Activated CD8-positive, alpha-beta T cell treated with anti-CD3 and anti-CD28 coated beads, Interleukin-2, amount 10 ng/mL, durations not matched to agents 7 days and 5 days (primary cell): ENCODE measurements at places on chromosomes 7 and 10. TPM values are rescaled to one million over a fixed set of nuclear protein-coding genes. Genes with fewer than 3 reads are reported as not detected.

DNA sequence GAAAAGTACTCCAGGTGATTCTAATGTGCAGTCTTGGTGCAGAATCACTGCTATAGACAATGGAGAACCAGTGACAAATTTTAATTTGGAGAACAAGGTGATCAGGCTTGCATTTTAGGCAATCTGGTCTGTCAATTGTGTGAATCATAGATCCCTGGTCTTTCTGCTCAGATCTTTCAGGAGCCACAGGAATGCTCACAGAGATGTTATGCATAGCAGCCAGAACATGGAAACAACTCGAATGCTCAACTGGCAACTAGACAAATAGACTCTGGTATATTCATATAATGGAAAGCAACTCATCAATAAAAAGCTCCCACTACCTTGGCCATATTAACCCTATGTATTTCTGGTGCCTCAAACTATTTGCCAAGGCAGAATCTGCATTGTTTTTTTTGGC, 209.1 kb downstream of the PHF14 start:
- DNase-seq: no peak

Gene ACTL6B
- not detected for total RNA-seq

GRCh38 chr10:122548407-122549085, 12.0 kb upstream of the DMBT1 start:
- no peak for DNase-seq

GRCh38 chr7:68971634-68972340, 626.5 kb upstream of the AUTS2 start:
- no peak for DNase-seq

Gene AGAP6
- 16.7 TPM for total RNA-seq

GRCh38 chr7:29193316-29194205, 1.0 kb upstream of the CHN2 start:
- DNase-seq: no peak

Gene TRIM73
- 8.2 TPM for total RNA-seq

DNA sequence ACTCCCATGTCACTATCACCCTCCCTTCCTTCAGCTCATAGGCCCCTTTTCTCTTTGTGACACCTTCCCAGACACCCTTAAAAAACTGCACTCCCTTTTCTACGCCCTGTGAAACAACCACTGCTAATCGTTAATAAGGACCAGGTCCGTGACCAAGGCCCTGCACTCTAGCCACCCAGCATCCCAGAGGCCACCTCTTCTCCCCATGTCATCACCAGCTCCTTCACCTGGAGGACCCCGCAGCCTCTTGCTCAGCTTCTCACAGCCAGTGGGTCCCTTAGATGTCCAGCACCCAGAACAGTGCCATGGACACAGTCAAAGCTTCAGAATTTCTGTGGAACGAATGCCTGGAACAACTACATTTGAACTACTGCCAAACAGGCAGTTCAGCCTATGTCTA, 2.3 kb downstream of the PARD3 start:
- DNase-seq: no peak

DNA sequence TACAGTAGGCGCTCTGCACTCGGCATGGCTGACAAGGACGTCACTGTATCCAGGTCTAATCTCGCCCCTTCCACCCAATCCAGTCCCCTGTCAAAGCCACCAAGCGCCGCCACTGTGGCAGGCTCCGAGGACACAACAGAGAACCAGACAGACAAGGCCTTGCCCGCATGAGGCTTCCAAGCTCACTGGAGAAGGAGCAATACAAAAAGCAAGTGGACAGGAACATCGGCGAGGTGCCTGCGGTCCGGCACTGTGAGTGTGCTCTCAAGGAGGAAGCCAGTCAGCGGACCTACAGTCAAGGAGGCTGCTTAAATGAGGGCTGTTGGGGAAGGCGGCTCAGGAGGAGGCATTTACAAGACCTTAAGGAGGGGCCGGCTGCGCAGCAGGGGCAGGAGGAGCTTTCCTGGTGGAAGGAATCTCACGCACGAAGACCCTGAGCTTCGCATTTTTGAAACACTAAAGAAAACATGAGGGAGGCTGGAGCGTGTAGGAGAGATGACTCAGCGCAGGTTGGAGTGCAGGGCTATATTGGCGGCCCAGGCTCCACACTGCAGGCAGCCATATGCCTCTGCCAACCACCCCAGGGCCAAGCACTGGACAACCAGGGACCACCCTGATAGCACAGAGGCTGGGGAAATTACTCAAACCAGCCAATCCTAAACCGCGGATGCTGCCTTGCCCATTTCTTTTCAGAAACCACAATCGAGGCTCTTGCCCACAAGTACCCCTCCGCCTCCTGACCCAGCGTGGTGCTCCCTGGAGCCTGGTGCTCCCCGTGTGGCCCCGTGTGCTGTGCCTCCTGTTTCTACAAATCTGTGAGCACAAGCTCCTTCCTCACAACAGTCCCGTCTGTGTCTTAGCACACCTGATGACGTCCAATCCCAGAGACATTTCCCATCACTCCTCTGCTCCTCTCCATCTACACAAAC, 28.9 kb downstream of the GNA12 start:
- no peak for DNase-seq

- no peak for DNase-seq
Measured at GRCh38 chr10:11045995-11046775, 28.5 kb downstream of the CELF2 start.
